ENCODE measurements at places on chromosomes 2 and 18.

DNA sequence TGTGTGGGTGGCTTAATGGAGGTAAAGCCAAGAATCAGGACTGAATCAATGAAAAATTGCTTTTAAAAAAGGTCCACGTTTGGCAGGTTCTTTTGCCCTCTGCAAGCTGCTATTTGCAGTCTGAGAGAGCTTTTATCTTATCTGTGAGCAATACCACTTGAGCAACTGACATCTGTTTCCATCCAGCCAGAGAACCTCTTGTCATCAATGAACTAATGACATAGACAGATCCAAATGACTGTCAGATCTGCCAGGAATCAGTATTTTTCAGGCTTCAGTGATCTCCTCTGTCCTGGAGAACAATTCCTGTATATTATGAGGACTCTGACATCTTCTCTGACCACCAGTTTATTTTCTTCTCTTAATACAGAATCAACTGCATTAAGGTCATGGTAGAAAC, 608.1 kb downstream of the LRP1B start:
- no peak for DNase-seq

DNA sequence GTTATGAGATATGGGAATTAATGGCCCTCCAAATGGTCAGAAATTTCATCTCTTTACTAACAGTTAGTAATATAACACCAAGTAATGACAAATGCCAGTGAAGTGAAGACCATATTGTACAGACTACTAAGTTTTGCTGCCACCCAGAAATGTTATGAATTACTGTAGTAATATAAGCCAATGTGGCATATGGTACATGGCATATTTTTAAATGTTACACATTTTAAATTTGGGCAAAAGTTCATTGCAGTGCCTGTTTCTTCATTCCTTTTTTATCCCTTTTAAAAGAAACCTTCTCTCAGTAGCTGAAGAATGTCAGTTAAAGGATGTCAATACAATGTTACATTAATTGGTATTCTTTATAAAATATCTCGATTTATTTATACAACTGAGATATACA, 626.5 kb upstream of the SLC8A1 start:
- no peak for DNase-seq

DNA sequence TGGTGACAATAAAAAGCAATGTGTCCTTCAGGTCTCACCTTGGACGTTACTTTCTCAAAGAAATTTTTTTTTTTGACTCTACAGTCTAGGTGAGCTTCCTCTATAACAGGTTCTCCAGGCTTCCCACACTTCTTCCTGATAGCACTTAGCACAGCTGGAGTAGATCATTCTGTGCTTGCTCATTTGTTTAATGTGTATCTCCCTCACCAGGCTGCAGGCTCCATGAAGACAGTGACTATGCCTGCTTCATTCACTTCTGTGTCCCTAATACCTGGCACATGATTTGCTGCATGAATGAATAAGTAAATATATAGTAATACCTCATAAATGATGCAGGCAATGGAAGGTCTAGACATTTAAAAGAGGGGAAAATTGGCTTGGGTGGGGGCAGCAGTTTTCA, 109.9 kb upstream of the CD302 start:
- no peak for DNase-seq

DNA sequence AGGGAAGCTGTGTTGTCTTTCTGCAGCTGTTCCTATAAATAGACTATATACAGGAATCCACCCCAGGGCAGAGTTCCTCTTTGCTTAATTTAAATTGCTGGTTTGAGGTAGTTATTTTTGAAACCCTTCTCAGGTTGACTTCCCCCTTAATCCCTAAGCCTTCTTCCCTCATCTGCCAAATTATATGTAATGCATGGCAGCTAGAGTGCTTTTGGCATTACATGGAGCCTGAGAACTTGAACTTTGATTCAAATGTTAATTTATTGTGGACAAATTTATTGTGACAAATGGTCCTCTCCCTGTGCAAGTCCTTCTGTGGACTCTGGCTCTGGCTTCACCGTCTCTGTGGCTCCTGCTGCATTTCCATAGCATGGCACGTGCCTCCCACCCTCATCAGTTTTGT, 29.2 kb downstream of the MYO1B start:
- DNase-seq: no peak

DNA sequence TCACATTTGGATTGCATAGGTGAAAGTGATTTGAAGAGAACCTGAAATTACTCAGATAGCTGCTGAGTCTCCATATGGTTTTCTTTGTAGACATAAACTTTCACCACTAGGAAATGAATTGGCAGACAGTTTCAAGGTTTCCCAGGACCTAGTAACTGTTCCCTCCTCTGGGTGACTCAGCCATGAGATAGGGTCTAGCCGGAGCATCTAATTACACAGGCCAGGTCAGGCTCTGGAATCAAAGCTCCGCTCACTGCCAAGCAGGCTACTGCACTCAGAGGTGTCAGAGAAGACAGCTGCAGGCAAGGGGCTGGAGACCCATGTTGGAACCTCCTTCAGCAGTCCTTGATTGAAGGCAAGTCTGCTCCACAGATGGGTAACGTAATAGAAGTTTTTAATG, 429.2 kb downstream of the TNS1 start:
- no peak for DNase-seq

DNA sequence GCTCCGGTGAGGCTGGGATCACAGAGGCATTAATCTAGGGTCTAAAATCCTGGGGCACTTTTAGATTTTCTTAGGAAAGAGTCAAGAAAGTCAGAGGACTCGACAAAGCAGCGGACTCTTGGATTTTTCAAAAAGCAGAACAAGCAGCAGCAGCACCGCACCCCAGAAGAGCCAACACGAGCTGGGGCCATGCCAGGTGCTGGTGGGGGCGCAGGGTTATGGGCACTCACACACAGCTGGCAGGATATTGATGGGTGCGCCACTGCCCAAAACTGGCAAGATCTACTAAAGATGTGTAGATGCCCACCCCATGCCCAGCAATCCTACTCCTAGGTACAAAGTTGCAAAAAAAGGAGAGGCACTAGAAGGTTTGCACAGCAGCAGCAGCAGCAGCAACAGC, 33.9 kb upstream of the SEMA4C start:
- DNase-seq: no peak

DNA sequence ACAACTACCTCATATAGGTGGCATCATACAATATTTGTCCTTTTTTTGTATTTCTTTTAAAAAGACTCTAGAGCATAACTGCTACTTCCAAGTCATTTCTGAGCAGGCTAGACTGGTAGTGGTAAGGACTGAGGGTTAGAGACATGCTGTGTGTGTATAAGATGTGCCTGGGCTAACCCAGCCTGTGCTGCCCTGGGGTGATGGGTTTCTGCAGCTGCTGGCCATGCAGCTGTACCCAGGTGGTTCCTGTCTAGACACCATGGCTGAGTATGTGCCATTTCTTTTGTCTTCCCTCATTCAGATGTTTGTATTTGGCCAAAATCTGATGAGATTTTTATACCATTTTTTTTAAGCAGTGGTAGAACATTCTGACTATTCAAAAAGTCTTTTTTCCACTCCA, 40.0 kb downstream of the MERTK start:
- DNase-seq: no peak

- DNase-seq: no peak
These were observed 60.7 kb upstream of the ITGA4 start for GRCh38 chr2:181396256-181397123.

- DNase-seq: no peak
These were observed 66.6 kb downstream of the PPP4R1 start for GRCh38 chr18:9547782-9548181.

DNA sequence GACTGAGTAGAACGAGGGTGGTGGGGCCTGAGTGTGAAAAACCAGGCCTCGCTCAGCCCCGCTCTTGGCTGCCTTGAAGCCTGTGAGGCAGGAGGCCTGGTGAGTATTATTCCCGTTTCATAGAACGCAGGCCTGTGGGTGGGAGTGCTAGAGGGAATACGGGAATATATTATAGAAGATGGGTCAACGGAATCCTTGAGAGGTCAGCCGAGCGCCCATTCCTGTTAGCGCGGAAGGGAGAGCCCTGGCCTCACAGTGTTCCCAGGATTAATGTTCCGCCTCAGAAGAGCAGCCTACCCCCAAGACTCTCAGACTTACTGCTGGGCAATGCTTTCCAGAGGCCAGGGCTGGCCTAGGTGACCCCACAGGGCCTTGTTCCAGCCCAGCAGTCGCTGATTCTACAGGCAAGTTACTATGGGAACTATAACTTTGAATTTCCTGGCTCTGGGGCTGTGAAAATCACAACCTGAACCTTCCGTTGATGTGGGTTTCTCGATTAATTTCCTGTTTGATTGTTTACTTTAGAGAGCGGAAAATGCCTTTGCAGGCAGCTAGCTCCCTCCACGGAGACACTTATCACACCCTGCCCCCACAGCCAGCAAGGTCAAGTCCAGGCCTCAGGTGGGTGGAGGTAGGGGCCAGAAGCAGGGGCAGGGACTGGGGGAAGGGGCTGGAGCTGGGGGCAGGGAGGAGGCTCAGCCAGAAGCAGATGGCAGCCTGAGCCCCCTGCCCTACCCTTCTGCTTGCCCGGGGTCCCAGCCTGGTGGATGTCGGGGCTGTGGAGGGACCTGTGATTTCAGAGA, 108.3 kb downstream of the SMAD7 start:
- no peak for DNase-seq

DNA sequence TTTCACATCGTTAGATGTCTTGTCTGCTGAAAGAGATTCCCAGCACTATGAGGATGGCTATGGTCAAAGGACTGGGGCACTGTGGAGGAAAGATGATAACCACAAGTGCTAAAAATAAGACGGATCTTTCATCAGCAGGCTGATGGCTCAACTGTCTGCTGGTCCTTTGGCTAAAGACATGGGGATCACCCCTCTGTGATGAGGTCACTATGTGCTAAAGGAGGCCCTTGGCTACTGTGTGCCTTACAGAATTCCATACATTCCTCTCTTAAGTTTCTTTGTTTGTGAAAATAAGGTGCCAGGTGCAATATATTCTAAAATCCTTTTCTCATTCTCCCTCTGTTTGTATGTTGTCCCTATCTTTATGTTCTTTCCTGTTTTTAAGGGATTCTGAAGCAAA, 39.7 kb upstream of the LYPD6 start:
- no peak for DNase-seq

GRCh38 chr18:75156139-75156750, 52.7 kb downstream of the PTGR3 start:
- DNase-seq: no peak

DNA sequence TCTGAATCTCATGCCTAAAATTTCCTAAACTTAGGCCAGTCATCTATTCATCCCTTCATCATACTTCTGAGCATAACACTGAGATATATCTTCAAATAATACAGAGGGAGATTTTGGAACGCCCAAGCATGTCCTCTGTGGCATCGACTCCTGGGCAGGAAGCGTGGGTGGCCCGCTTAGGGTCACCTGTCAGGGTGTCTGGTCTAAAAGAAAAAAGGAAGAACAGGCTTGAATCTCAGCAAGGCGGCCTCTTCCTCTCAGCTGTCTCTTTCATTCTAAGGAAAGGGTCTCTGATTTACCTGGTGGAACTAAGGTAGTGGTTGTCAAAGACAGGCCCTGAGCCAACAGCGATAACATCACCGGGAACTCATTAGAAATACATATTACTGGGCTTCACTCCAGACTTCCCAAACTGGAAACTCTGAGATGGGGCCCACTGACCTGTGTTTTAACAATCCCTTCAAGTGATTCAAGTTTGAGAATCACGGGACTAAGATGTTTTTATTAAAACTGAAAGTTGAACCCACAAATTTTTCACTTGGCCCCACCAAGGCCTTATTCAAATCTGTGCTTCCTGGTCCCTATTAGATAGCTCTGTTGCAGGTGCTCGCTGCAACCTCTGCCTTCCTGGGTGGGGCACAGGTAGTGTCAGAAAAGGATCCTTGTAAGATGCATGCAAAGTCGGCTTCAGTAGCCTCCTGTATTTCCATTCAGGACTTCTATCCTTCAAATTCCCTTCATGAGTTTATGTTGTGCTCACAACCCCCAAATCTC, 162.3 kb upstream of the CCDC68 start:
- no peak for DNase-seq

- DNase-seq: no peak
These were observed 11.9 kb downstream of the NR4A2 start for GRCh38 chr2:156320486-156321098.

GRCh38 chr2:101296371-101296770, 12.1 kb downstream of the RNF149 start:
- DNase-seq: no peak

GRCh38 chr2:111941531-111941930, 43.1 kb downstream of the MERTK start:
- no peak for DNase-seq

GRCh38 chr18:57816208-57816954, 13.3 kb upstream of the ATP8B1 start:
- no peak for DNase-seq

GRCh38 chr2:72173640-72174321, 26.1 kb upstream of the CYP26B1 start:
- DNase-seq: no peak

DNA sequence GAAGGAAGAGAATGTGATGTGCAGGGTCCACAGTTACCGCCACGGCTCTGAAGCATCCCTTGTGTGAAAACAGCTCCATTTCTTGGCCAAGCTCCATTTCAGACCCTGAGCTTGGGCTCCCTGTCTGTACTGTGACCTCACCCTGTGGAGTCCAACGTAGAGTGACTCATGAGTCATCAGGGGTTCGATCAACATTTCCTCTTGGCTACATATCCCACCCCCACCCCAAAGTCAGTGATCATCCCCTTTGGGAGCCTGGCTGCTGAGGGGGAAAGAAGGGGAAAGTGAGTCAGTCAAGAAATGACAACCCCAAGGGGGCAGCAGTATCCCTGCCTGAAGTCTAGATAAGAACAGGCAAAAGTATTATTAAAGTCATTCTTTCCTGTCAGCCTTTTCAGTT, 62.2 kb downstream of the PAPOLG start:
- no peak for DNase-seq

DNA sequence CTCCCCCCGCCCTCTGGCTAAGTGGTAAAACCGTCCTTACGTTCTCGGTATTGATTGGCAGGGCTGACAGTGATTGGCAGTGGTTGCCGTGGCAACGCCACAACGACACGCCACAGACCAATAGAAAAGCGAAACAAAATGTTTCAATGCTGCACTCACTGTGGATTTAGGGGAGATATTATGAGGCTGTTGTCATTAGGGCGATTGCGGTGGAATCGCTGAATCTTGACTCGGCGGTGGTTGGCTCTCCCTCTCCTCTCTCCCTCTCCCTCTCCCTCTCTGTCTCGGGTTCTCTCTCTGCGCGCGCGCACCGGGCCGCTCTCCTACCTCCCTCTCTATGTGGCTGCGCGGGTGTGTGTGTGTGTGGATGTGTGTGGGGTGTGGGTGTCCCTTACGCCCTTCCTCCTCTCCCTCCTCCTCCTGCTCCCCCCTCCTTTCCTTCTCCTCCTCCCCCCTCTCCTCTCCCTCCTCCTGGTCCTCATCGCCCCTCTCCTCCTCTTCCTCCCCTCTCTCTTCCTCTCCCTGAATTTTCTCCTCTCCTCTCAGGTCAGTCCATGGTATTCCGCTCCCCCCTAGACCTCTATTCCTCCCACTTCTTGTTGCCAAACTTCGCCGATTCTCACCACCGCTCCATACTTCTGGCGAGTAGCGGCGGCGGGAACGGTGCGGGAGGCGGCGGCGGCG, at the start of gene SIX3:
Gene SIX3, plus strand, starts transcription at position 152 of the 684 bp plus-strand sequence. Its CDS starts 403 bp downstream, at position 555.
- no peak for DNase-seq

- no peak for DNase-seq
These were observed 25.6 kb upstream of the TGIF1 start for GRCh38 chr18:3424280-3424890.
